K562 (cell line): ENCODE measurements at places on chromosomes 16 and 17.
A peak's percentile ranks its signal among the peaks of the same experiment; 100 is the strongest.

- DNase-seq: no peak
Measured at GRCh38 chr16:66692341-66692740, 4.2 kb downstream of the CMTM4 start.

- DNase-seq: no peak
Measured at GRCh38 chr17:51937264-51937663, 221.2 kb downstream of the CA10 start.

- no peak for DNase-seq
Measured at GRCh38 chr16:30884760-30885159, 9.1 kb downstream of the BCL7C start.

GRCh38 chr17:80096561-80097021, 4.8 kb upstream of the GAA start:
- no peak for DNase-seq

- peak; percentile 84 for DNase-seq
Measured at GRCh38 chr17:1724351-1724868, at the start of gene WDR81. Gene WDR81, plus strand, starts transcription at chr17:1724704. Its CDS starts 256 bp downstream, at chr17:1724960.

- no peak for DNase-seq
Measured at GRCh38 chr17:40750391-40750790, 4.7 kb downstream of the KRT25 start.

- no peak for DNase-seq
Measured at GRCh38 chr17:55672585-55673501, 49.8 kb downstream of the TMEM100 start.

GRCh38 chr16:23500862-23501225, 9.4 kb downstream of the GGA2 start:
- no peak for DNase-seq

DNA sequence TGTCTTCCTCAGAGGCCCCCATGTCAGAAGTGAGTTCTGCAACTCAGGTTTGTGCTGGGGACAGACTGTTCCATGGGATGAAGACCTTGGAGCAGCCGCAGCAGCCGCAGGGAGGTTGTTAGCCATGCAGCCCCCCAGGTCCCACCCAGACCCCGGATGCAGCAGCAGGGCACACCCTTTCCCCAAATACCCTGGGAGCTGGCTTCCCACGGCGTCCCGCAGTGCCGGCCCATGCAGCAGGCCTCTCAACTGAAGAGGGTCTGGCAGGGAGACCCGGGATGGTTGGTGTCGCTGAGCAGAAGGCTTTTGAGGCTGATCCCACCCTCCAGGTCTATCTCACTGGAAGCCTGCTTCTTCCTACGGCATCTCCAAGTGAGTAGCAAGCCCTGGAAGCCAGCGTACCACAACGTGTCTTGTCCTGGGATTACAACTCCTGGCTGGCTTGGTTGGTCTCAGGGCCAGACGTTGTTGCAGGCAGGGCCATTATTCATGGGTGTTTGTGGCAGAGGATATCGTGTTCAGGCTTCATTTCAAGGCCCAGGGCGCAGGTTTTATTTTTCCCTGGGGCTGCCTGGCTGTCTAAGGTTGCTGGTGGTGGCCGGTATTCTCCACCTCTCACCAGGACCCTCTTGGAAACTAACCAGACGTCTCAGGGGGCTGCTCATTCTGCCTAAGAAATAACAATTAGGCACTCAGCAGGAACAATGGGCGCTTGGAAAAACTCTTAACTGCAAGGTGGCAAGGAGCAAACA, 223.2 kb downstream of the C16orf95 start:
- no peak for DNase-seq

- no peak for DNase-seq
Measured at GRCh38 chr17:78977997-78978973, 1.4 kb downstream of the LGALS3BP start.

DNA sequence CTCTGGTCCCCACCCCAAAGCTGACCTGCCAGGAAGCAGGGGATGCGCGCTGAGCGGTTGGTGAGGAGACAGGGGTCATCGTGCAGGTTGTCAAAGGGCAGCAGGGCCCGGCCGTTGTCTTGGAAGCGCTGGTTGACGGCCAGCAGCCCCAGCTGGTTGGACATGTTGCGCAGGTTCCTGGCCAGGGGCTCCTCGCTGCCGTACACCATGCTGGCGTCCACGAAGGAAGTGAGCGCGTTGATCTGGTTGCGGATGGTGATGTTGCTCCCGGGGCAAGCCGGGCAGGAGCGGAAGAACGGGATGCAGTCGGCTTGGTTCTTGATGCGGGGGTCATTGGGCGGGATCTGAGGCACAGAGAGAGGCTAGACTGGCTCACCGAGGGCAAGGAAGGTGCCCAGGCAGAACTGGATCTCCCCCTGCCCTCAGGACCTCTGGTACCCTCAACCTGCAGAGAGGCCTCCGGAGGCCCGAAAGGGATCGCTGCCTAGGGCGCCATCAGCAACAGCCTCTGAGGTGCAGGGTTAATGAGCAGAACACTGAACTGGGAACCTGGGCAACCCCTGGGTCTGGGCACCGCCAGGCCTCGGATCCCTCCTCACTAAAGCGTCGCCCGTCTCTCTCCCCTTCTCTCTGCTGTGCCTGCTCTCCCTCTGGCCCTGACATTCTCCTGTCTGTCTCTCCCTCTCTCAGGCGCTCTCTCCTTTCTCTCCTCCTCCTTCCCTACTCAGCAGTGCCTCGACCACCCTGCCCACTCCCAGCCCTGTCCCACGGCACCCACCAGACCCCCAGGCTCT, 2.7 kb downstream of the MPO start:
- DNase-seq: no peak

DNA sequence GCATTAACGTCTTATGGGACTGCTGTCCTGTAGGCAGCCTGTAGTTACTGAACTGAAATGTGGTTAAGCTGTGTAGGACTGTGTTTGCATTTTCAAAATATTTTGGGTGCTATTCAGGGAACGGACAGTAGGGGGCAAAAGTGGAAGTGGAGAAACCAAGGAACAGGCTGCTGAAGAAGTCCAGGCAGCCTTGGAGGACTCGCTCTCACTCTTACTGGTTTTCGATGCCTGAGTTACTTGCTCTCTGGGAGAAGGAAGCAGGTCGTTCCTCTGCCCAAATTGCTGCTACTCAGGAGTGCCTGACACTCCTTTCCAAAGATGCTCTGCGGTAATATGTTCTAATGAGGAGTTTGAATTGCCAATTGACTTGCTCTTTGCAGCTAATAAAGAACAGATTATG, 64.5 kb upstream of the RBFOX1 start:
- DNase-seq: peak; percentile 52

GRCh38 chr17:14747603-14747950, 446.7 kb downstream of the HS3ST3B1 start:
- no peak for DNase-seq

GRCh38 chr17:81160306-81160705, 5.0 kb upstream of the PVALEF start:
- DNase-seq: no peak

DNA sequence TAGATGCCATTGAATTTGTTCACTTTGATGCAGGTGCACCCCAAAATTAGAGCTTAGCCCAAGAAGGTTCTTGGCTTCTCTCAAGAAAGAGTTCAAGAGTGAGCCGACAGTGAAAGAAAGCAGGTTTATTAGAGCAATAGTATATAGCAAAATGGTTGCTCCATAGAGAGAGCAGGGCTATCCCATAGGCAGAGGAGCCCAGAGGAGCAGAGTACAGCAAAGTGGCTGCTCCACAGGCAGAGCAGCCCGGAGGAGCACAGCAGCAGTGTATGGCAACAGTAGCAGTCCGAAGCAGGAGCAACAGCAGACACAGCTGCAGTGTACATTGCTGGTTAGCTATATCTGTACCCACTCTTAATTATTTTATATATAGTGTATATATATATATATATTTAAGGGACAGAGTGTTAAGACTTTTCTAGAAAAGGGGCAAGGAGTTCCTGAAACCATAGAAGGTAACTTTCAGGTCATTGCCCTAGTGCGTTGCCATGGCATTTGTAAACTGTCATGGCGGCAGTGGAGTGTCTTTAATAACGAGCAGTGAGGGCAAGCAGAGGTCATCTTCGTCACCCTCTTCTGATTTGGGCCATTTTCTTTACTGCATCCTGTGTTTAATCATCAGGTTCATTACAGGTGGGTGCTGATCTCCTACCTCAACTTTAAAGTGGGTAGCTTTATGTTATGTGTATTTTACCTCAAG, 222.7 kb downstream of the CYB561 start:
- no peak for DNase-seq

DNA sequence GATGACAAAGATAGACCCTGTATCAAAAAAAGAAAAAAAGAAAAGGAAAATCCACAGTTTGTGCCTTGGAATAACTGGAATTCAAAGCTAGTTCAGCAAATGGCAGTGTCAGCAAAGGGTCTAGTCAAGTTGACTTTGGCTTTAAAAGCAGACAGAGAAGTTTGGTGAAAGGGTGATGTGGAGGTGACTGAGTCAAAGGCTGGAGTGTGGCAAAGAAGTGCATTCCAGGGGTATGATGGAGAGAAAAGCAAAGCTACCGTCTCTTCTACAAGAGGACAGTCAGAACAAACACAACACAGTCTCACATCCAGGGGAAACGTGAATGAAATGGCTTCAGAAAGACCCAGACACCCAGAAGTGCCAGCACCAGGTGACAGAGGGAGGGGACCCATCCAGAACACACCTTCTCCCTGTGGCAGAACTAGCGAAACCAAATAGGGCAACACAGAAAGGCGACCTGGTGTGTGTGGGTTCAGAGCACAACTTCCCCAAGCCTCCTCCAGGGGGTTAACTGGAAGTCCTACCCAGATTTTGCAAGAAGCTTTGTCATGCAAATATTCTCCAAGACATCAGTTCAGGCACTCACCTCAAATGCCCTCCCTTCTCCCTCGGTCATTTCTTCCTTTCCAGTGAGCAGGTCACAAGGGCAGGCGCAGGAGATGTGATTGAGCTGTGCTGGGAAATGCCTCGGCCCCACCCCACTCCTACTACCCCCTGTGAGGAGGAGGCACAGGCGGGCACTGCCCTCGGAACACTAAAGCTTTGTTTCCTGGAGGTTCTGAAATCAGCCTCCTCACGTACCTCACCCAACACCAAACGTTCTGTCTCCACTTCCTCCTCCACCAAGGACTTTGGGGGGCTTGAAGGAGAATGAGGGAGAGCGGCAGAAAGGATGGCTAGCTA, 481.9 kb downstream of the SOX9 start:
- DNase-seq: no peak

- DNase-seq: no peak
Measured at GRCh38 chr17:38743556-38744171, 4.5 kb downstream of the PCGF2 start.

DNA sequence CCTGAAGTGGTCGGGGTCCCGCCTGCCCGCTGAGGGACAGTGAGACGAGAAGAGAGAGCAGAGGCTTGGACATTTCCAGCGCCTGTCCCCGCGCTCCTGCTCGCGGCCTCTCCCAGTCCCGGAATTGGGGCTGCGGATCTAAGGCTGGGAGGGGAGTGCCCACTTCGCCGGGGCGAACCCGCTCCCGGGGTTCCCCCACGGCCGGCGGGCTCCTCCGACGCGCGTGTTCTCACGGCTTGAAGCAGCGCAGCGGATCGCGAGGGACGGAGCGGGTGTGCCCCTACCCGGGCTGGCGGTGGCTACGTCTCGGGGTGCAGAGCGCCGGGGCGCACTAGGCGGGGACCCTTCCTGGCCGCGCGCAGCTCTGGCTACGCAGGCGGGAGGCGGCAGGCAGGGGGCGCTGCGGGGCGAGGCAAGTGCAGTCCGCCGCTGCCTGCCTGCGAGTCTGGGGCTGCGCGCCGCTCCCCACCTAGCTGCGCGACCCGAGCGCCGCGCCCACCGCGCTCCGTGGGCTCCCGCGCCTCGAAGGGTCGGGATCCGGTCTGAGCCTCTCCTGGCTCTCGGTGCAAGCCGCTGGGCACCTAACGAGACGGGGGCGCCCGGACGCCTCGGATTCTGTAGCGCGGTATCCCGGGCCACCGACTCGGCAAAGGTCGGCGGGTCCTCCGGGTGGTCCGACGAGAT, 1.2 kb downstream of the NGFR start:
- peak; percentile 79 for DNase-seq

- DNase-seq: no peak
Measured at GRCh38 chr16:4700997-4701743, 7.8 kb downstream of the NUDT16L1 start.

GRCh38 chr16:59859676-59860402, 1125.7 kb upstream of the GOT2 start:
- no peak for DNase-seq

DNA sequence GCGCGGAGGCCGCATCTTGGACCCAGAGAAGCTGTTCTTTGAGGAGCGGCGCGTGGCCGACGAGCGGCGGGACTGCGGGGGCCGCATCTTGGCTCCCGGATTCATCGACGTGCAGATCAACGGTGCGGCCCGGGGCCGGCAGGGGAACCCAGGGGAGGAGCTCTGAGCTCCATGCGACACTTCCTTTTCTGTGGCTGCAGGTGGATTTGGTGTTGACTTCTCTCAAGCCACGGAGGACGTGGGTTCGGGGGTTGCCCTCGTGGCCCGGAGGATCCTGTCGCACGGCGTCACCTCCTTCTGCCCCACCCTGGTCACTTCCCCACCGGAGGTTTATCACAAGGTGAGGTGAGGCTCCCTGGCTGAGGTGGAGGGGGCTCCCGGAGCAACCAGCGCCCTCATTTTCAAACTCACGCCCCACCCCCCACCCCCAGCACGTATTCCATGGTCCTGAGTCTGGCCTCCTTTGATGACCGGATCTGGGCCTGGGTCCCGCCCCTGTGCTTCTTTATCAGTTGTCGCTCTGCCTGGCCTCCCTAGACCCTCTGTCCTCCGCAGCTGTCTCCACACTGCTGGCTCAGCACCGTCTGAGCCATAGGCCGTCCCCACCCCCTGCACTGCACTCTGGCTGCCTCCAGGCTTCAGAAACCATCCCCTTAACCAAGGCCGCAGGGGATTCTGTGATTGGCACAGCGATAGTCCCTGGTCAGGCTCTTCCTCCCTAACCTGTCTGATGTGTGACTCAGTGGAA, 787 bp downstream of the AMDHD2 start:
- DNase-seq: peak; percentile 80

DNA sequence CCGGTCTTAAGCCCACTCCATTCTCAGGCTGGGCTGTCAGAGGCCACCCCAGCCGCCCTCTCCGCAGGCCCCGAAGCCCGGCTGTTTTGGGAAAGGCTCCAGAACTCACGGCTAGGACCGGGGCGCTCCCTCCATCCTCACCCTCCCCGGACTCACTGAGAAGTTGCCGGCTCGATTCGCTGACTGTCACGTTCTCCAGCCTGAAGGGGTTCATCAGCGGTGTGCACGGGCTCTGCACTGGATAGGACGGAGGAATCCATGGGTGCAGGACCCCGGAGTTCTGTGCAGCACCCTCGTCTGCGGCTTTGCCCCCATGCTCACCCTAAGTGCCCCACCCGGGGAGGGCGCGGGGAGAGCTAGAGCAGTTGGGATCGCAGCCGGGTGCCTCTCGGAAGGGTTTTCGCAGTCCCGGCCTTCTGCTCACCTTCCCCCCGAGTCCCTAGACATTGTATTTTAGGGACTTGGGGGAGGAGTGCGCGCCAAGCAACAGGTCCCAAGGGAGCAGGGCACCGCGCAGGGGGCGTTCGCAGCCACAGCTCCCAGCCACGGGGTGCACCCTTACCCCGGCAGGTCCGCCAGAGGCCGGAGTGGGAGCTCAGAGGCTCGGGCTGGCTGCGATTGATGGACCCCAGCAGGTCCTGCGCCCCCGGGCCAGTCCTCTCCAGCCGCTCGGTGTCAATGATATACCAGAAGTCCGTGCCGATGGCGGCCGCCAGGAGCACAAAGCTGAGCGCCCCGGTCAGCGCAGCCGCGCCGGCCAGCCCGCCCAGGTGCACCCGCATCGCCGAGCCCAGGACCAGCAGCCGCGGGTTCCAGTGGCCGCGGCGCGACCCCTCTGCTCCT, 1.0 kb downstream of the TMEM114 start:
- DNase-seq: no peak

- DNase-seq: no peak
Measured at GRCh38 chr16:1794221-1794871, 841 bp upstream of the IGFALS start.
